LHCN-M2 (cell line): ENCODE measurements at places on chromosomes 12 and 14. TPM values are rescaled to one million over a fixed set of nuclear protein-coding genes. Genes with fewer than 3 reads are reported as not detected.

Gene GLT8D2
- total RNA-seq, result 42.0 and 47.1 TPM in 2 replicates

Gene MORN3
- total RNA-seq, result 0.06 TPM in 1 of 2 replicates, not detected in the other

GRCh38 chr12:130117233-130117632 is 45.0 kb upstream of the FZD10 start:
- DNase-seq, result no peak

Gene OS9
- 184 and 214 TPM in 2 replicates for total RNA-seq

DNA sequence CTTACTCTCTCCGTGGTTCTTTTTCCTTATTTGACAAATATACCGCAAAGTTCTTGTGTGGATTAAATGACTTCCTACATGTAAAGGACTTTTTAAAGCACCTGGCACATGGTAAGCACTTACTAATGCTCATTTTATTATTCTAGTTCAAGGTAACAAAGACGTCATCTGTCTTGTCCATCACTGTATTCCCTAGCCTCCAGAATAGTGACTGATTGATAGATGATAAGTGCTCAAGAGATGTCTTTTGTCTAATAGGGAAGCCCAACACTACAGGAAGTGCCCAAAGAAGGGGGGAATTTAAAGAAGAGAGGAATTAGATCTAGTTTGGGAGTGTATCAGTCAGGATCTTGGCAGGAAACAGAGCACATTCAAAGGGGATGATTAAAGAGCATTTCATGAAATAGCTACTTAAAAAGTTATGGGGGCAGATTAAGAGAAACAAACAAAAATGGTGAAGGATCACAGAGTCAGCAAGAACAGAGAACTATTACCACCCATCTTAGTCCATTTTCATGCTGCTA is 151.9 kb downstream of the GXYLT1 start:
- DNase-seq, result no peak

- no peak for DNase-seq
These were observed 2.3 kb upstream of the DUSP6 start for GRCh38 chr12:89354612-89355067.

DNA sequence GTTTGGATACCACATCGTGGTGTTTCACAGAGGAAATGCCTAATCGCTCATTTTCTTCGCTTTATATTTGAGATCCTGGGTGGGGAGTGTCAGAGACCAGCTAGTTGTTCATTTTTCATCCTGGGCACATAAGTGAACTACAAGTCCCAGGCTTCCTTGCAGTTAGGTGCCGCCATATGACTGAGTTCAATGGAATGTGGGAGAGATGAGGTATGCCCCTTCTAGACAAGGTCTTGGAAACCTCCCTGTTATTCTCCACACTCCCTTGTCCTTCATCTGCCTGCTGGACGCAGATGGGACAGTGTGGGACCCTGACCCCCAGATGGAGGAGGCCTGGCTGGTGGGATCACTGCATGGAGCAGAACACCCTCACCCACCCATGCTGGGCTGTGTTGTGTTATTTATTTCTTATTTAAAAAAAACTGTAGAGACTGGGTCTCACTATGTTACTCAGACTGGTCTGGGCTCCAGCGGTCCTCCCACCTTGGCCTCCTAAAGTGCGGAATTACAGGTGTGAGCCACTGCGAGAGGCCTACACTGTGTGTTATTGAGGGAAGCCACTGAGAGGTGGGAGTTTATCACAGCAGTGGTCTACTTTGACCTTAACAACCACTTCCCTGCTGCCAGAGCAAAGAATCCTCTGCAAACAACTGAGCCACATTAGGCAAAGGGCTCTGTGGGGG is 42.9 kb upstream of the VRK1 start:
- no peak for DNase-seq

Gene RNASE7
- total RNA-seq, result not detected in 2 replicates

Gene SMCO2
- not detected in 2 replicates for total RNA-seq

GRCh38 chr14:51993285-51993920 is 4.1 kb downstream of the RTRAF start:
- DNase-seq, result no peak

Gene TMEM132C
- total RNA-seq, result not detected in 2 replicates

- no peak for DNase-seq
These were observed 14.5 kb downstream of the KRT8 start for GRCh38 chr12:52890417-52890816.

DNA sequence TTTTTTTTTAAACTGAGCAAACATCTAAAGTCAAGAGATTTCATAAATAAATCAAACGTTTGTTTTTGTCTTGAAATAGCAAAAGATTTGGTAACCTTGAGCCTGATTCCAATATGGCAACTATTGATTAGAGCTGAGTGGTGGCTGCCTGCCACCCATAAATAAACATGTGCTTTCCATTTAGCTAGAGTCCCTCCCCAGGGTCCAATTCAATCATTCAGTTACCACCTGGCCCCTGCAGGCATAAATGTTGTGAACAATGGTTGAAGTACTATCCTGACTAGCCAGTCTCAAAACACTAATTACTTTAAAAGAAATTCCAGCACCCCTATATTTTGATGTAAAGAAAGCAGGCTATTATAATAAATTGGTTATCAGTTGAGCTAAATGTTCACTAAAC is 129.7 kb upstream of the GRIP1 start:
- no peak for DNase-seq

DNA sequence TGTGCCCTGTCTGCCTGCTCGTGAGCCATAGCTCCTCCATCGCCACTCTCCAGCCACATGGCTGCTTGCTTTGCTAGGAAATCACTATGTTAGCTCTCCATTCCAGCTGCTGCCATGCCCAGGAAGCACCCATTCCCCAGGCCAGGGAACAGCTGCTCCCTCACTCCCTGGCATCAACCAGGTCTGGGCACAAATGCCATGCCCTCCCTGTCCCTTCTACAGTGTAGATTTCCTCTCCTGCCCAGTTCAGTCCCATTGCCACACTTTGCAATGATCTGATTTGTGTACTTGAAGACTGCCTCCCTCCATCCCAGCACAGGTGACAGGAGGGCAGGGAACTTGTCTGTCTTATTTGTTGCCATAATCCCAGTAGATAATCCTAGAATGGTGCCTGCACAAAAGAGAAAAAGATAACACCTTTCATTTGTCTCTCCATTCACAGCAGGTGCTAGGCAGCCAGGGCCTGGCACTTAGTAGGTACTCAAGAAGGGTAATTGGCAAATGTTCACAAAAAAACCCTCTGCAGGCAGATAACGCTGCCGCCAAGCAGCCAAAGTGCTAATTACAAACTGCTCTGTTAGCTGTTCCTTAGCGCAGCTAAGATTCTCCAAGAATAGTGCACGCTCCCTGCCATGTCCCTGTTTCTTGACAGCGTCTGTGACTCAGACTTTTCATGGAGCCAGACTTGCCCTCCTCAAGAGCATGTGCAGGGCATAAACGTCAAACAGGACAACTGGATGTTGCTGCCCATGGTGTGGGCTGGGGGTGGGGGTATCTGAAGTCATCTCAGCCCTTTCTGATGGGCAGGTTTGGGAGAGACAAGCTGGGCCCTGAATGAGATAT is 69.1 kb downstream of the ARL6IP4 start:
- DNase-seq, result peak; percentile 33
